Stimulated activated CD4-positive, alpha-beta T cell treated with anti-CD3 and anti-CD28 coated beads, TNF-alpha, amount 100 ng/mL, for 4 hours (primary cell): ENCODE measurements at places on chromosomes 11 and 22.

DNA sequence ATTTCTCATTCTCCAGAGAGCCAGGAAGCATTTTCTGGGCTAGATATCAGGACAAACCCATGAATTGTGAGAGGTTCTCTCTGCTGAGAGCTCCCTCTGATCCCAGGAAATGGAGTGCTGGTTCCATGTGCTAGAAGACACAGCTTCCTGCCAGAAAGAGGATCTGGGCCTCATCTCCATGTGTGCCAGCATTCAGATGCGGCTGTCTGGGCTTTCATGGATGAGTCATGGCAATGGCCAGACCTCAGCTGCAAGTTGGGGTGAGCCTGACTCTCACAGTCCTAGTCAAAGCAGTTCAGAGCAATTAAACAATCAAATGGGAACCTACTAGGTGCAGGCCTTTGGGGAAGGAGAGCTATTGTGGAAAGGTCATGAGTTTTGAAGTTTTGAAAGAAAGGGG, 82.3 kb upstream of the EED start:
- no peak for DNase-seq

DNA sequence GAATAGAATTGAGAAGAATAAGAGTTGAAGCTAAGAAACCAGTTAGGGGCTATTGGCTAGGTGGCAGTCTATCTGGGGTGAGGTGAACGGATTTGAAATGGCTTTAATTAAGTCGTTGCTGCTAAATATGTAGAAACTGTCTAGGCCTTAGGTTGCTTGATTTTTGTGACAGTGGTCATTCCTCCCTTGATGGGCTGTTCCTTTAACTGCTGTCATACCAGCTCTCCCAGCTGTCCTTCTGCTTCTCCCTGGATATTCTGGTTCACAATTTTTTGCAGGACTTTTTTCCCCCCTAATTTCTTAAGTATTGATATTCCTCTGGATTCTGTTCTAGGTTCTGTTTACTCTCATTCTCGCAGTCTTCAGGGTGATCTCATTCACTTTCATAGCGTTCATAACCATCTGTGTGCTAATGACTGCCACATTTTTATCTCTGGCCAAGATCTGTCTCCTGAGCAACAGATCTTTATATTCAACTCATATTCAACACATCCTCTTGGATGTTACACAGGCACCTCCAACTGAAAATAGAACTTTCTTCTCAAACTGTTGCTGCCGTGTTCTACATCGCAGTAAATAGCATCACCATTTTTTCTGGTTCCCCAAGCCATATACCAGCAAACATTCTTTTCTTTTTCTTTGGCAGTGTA, 134.1 kb downstream of the UVRAG start:
- DNase-seq, result no peak

GRCh38 chr11:35404388-35404775, 15.0 kb downstream of the SLC1A2 start:
- no peak for DNase-seq

- DNase-seq, result no peak
These were observed 44.5 kb downstream of the PDE3B start for GRCh38 chr11:14687943-14688627.

- no peak for DNase-seq
These were observed 72.2 kb downstream of the CCDC81 start for GRCh38 chr11:86446924-86447285.

- no peak for DNase-seq
These were observed 89.5 kb downstream of the GGTLC2 start for GRCh38 chr22:22733881-22734373.

- no peak for DNase-seq
These were observed 28.3 kb downstream of the PKNOX2 start for GRCh38 chr11:125192717-125193415.

GRCh38 chr11:10107497-10107896, 186.5 kb downstream of the SBF2 start:
- DNase-seq, result no peak

DNA sequence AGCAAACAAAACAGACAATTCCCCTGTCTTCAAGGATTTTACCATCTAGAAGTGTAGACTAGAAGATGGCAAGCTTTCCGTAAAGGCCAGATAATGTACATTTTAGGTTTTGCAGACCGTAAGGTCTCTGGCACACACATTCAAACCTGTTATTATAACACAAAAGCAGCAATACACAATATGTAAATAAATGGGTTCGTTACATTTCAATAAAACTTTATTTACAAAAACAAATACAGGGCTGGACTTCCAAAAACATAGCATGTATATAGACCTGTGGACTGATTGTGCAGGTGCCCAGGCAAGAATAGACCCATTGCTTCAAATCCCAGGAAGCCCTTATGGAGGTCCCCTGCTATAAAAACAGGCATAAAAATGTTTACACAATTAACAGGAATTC, 27.1 kb upstream of the MS4A6A start:
- no peak for DNase-seq

GRCh38 chr11:125100136-125100535, 11.3 kb downstream of the TMEM218 start:
- no peak for DNase-seq

- DNase-seq, result no peak
These were observed 5.6 kb downstream of the INPPL1 start for GRCh38 chr11:72229925-72230763.
